ENCODE measurements at places on chromosomes 11 and 22. TPM values are rescaled to one million over a fixed set of nuclear protein-coding genes. Genes with fewer than 3 reads are reported as not detected.
A peak's percentile ranks its signal among the peaks of the same experiment; 100 is the strongest.

Gene MFNG
- not detected for total RNA-seq

Gene FOLR1
- not detected for total RNA-seq

Gene RASL10A
- total RNA-seq: not detected

Gene KDM4F
- not detected for total RNA-seq

Gene CRYBB1
- not detected for total RNA-seq

Gene KRTAP5-2
- total RNA-seq: not detected

Gene HEPHL1
- under 0.01 TPM for total RNA-seq

Gene OR8G1
- total RNA-seq: not detected

DNA sequence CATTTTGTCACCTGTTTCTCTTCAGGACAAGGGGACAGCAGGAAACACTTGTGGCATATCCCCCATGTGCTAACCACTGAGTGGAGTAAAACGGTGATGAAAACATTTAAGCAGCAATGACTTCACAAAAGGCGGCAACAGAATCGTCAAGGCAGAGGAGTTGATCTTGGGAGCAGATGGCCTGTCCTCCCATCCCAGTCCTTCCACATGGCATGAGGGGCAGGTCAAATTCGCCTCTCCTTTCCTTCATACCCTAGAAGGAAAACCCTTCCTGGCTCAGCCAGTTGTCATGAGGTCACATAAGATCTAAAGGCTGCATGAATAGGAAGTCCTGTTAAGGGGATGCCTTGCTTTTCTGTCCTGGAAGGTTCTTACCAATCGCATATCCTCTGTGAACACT, 169.1 kb downstream of the MAML2 start:
- H3K4me1 ChIP-seq: peaks cover 8% of the 10 kb centered on the region
- H3K4me3 ChIP-seq: no peak overlapping the region
- H3K27me3 ChIP-seq: no peaks in the 10 kb centered on the region
- DNase-seq: no peak

- no peaks in the 10 kb centered on the region for H3K27me3 ChIP-seq
- peaks cover 8% of the 10 kb centered on the region for H3K4me1 ChIP-seq
- H3K27ac ChIP-seq: peak overlapping the region; percentile 89
- no peaks in the 10 kb centered on the region for H3K36me3 ChIP-seq
Measured at GRCh38 chr11:75583718-75584658, 21.9 kb downstream of the SERPINH1 start.

GRCh38 chr11:133803026-133803425, 42.3 kb downstream of the SPATA19 start:
- H3K4me3 ChIP-seq: no peak overlapping the region
- DNase-seq: no peak
- no peaks in the 10 kb centered on the region for H3K4me1 ChIP-seq
- H3K36me3 ChIP-seq: no peaks in the 10 kb centered on the region
- H3K27me3 ChIP-seq: no peaks in the 10 kb centered on the region
- no peak overlapping the region for H3K27ac ChIP-seq

GRCh38 chr11:7019500-7020182, 505 bp downstream of the ZNF214 start:
- H3K27ac ChIP-seq: peak overlapping the region; percentile 79
- no peaks in the 10 kb centered on the region for H3K27me3 ChIP-seq
- H3K36me3 ChIP-seq: no peaks in the 10 kb centered on the region
- DNase-seq: peak; percentile 20
- H3K4me3 ChIP-seq: peak overlapping the region; percentile 71

DNA sequence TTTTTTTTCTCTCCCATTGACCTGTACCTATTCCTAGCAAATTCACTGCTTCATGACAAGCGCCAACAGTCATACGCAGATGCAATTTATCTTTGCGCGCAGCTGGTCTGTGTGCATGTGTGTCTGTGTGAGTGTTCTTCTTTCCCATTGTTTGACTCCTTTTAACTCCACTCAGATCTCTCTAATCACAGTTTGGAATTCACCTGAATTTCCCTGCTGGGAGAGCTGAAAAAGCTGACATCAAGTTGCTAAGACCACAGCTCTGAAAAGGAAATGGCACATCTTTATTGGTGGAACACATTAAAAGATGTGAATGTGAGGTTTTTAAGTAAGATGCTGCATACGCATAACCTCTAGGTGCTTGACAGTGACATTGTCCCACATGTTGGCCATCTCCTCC, 187.4 kb upstream of the MTMR2 start:
- no peak overlapping the region for H3K4me3 ChIP-seq
- H3K4me1 ChIP-seq: peaks cover 19% of the 10 kb centered on the region
- no peaks in the 10 kb centered on the region for H3K36me3 ChIP-seq
- H3K27ac ChIP-seq: no peak overlapping the region

- H3K36me3 ChIP-seq: no peaks in the 10 kb centered on the region
- no peaks in the 10 kb centered on the region for H3K27me3 ChIP-seq
- no peak for DNase-seq
- no peak overlapping the region for H3K27ac ChIP-seq
Measured at GRCh38 chr11:19617696-19618523, 94.7 kb upstream of the NAV2 start.

- no peak for DNase-seq
- no peaks in the 10 kb centered on the region for H3K36me3 ChIP-seq
- no peaks in the 10 kb centered on the region for H3K4me1 ChIP-seq
- no peaks in the 10 kb centered on the region for H3K27me3 ChIP-seq
- H3K4me3 ChIP-seq: no peak overlapping the region
Measured at GRCh38 chr11:32366666-32367065, 68.7 kb downstream of the WT1 start.

- H3K36me3 ChIP-seq: no peaks in the 10 kb centered on the region
- no peaks in the 10 kb centered on the region for H3K4me1 ChIP-seq
- H3K4me3 ChIP-seq: no peak overlapping the region
- DNase-seq: no peak
- no peaks in the 10 kb centered on the region for H3K27me3 ChIP-seq
- no peak overlapping the region for H3K27ac ChIP-seq
Measured at GRCh38 chr11:39425226-39425625, 2034.2 kb downstream of the LRRC4C start.

- no peaks in the 10 kb centered on the region for H3K27me3 ChIP-seq
- no peaks in the 10 kb centered on the region for H3K36me3 ChIP-seq
- no peaks in the 10 kb centered on the region for H3K4me1 ChIP-seq
Measured at GRCh38 chr11:133107763-133108162, 424.5 kb downstream of the OPCML start.

GRCh38 chr11:88295028-88295427, 42.5 kb downstream of the CTSC start:
- H3K36me3 ChIP-seq: peaks cover 27% of the 10 kb centered on the region
- peaks cover 2% of the 10 kb centered on the region for H3K4me1 ChIP-seq
- H3K27ac ChIP-seq: no peak overlapping the region

DNA sequence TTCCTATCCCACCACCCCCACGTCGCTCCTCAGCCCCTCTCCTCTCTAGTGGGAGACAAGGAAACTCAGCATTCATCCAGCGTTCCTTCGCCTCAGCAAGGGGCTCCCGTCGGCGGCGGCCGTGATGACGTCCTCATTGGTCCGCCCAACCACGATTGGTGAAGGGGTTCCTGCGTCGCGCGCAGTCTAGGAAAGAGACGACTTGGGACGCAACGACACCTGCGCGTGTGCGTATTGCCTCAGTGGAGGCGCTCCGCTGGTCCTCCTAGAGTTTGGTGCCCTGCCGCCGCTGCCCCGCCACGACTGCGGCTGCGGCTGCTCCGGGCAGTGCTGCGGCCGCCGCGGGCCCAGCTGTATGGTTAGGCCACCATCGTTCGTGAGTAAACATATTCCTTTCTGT, 56.6 kb downstream of the CCDC81 start:
- no peaks in the 10 kb centered on the region for H3K27me3 ChIP-seq
- no peak overlapping the region for H3K4me3 ChIP-seq
- H3K4me1 ChIP-seq: no peaks in the 10 kb centered on the region
- no peak for DNase-seq
- H3K27ac ChIP-seq: no peak overlapping the region
- no peaks in the 10 kb centered on the region for H3K36me3 ChIP-seq

DNA sequence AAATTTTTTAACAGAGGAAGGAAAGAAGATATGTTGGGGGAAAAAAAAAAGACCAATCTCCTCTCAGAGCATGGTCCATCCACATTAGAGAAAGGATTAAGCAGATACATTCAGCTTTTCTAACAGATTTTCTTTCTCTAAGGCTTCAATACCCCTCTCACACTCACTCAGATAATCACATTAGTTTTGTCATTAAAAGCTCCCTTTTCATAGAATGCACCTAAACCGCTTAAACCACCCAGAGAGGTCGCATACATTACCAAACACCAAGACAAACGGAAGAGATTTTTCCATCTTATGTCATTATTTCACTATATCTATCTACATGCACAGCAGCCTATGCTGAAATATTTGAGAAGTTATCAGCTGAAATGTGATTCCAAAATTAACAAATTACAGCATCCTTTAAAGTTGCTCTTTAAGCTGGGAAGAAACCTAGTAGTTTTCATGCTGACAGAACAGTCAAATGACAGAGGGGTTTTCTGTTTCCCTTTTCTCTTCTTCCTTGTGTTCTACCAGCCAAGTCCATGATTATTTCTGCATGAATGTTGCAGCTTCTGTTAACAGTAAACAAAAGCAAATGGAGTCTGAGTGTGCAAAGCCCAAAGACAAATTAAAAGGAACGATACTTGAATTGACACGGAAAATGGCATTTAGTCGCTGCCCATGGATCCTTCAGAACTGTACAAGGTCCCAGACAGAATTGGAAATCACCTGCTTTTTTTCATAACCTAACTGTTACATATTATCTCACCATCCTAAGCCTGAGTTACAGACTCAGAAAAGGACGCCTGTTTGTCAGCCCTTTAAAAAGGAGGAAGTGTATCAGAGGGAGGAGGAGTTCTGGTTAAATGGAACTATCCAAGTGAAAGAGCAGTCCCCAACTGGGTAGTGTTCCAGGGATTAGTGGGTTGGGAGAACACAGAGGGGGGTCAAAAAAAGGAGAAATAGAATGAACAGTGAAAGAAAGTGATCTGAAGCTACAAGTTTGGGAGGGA, 54.6 kb downstream of the PRCP start:
- H3K4me3 ChIP-seq: no peak overlapping the region
- no peaks in the 10 kb centered on the region for H3K27me3 ChIP-seq
- H3K36me3 ChIP-seq: 0 out of 2 replicates have a peak, but pooled peaks cover 2% of the 10 kb centered on the region
- no peaks in the 10 kb centered on the region for H3K4me1 ChIP-seq
- no peak overlapping the region for H3K27ac ChIP-seq
- DNase-seq: no peak

- H3K36me3 ChIP-seq: no peaks in the 10 kb centered on the region
- H3K27me3 ChIP-seq: no peaks in the 10 kb centered on the region
- no peak overlapping the region for H3K27ac ChIP-seq
- H3K4me3 ChIP-seq: no peak overlapping the region
- no peaks in the 10 kb centered on the region for H3K4me1 ChIP-seq
Measured at GRCh38 chr11:134347441-134347840, 15.7 kb downstream of the GLB1L2 start.

GRCh38 chr11:105824457-105825013, 197.5 kb downstream of the MSANTD4 start:
- no peak for DNase-seq
- no peaks in the 10 kb centered on the region for H3K4me1 ChIP-seq
- no peak overlapping the region for H3K27ac ChIP-seq

Measured in IMR-90 (cell line).